ENCODE measurements at places on chromosomes 2 and 18.

- DNase-seq = no peak
Observed at GRCh38 chr2:170465241-170465640, 249.9 kb upstream of the SP5 start.

DNA sequence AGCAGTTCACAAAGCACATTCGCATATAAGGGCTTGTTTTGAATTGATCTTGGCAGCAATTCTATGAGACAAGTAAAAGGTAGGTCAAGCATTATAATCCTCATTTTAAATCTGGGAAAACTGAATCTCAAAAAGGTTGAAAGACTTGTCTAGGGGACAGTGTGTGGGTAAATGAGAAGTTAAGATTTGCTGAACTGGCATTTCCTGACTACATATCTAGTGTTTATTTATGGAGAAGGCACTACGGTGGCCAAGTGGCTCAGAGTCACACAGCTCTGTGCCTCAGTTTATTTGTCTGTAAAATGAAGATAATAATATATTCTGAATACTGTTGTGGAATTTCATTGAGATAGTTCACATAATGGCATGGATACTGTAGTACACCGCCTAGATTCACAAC lies 16.3 kb upstream of the IL1RN start:
- DNase-seq = no peak

DNA sequence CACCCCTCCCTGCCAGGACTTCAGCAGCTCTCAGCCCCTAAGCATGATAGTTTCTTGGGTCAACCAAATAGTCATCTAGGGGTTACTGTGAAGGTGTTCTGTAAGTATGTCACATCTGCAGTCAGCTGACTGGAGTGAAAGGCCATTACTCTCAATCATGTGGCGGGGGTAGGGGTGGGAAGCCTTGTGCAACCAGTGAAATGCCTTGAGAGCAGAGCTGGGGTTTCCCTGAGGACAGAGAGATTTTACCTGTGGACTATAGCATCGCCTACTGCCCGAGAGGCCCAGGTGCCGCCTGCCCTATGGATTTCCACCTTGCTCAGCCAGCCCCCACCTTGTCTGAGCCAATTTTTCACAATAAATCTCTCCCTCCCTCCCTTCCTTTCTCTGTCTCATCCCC lies 20.9 kb upstream of the KLF11 start:
- DNase-seq = no peak

- no peak for DNase-seq
Observed at GRCh38 chr2:185793532-185794345, 55.1 kb downstream of the FSIP2 start.

DNA sequence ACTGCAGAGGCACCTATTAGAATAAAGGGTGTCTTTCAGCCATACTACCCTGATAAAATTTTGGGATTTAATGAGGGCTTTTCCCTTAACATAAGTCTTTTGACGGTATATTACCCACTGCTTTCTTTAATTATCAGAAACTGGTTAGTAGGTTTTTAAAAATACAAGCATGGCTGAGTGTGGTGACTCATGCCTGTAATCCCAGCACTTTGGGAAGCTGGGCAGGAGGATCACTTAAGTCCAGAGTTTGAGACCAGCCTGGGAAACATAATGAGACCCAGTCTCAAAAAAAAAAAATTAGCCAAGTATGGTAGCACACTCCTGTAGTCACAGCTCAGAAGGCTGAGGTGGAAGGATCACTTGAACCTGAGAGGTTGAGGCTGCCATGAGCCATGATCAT lies 16.1 kb downstream of the CPSF3 start:
- DNase-seq = no peak

DNA sequence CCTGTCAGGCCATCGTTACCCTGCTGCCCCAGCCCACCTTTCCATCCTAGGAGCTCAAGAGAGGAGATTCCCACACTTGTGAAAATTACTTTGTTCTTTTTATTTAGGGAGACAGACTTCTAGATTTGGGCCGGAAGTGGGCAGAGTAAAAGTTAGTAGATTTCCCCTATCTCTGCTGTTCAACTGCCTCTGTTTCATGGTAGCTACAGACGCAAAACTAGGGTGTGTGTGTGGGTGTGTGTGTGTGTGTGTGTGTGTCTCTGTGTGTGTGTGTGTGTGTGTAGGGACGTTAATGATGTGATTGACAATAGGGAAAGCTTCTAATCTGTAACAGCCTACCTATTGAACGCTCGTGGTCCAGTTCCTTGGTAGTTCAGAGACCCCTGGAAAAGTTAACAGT lies 438 bp downstream of the PSMA8 start:
- DNase-seq = no peak

DNA sequence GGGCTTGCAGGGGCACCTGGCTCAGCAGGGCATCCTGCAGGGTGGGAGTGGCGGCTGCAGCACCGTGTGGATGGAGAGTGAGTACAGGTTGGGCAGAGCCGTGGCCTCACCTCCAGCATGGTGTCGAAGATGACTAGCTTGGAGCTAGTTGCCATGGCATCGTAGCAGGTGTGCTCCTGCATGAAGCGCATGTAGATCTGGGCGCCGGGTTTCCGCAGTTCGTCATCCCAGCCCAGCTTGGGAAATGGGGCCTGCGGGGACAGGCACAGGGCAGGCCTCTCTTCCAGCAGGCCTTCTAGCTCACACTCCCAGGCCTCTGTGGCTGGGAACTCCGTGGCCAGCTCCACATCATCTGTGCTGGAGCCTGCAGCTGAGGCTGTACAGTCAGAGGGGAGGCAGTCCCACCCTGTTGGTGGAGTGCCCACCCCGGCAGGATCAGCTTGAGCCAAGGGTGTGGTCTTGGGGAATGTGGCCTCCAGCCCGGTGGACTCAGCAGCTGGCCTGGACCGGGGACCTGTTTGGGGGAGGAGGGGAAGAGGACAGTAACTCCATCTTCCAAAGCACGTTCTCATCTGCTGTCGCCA lies 1.6 kb downstream of the PRKAG3 start:
- DNase-seq = no peak

DNA sequence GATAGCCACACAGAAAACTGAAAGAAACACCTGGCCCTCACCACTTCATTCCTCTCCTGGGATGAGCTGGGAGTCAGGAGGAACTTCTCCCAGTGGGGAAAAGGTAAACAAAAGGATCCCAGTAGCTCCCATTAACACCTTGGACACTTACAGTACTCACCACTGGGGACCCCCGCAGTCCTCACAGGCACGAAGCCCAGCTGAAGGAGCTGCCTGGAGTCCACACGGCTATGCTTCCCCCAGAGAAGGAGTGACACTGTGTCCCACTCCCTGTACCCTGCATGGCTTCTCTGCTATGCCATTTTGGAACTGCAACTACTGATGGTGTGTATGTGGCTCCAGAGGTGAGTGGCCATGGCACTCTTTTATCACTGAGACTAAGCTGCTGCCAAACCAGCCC lies 1565.1 kb downstream of the LRP1B start:
- no peak for DNase-seq

DNA sequence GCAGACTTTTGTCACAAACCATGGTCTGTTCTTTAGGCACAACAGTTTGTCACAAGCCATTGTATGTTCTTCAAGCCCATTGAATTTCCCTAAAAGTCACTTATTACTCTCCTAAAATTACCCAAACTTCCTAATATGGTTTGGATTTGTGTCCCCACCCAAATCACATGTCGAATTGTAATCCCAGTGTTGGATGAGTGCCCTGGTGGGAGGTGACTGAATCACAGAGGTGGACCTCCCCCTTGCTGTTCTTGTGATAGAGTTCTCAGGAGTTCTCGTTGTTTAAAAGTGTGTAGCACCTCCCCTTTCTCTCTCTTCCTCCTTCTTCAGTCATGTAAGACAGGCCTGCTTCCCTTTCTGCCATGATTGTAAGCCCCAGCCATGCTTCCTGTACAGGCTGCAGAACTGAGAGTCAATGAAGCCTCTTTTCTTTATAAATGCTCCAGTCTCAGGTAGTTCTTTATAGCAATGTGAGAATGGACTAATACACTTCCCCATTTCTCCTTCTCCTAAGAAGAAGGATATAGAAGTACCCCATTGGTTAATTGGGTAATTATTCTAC lies 11.2 kb upstream of the GYPC start:
- DNase-seq = no peak

- DNase-seq = no peak
Observed at GRCh38 chr18:8176109-8176508, 433.1 kb upstream of the RAB12 start.

DNA sequence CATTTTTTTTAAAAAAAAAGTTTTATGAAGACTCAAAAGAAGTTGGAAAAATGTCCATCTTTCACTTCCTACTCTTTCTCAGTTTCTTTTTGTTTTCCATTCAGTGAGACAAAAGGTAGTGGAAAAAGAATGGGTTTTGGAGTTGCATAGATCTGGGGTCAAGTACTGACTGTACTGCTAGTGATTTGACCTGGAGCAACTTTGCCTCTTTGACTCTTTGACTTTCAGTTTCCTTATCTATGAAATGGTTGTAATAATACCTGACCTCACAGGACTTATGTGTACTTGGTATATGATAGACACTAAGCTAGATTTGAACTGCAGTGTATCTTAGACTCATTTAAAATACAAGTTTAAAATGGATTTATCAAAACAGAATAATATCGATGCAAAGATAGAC lies 3.5 kb upstream of the KCNE4 start:
- DNase-seq = no peak

DNA sequence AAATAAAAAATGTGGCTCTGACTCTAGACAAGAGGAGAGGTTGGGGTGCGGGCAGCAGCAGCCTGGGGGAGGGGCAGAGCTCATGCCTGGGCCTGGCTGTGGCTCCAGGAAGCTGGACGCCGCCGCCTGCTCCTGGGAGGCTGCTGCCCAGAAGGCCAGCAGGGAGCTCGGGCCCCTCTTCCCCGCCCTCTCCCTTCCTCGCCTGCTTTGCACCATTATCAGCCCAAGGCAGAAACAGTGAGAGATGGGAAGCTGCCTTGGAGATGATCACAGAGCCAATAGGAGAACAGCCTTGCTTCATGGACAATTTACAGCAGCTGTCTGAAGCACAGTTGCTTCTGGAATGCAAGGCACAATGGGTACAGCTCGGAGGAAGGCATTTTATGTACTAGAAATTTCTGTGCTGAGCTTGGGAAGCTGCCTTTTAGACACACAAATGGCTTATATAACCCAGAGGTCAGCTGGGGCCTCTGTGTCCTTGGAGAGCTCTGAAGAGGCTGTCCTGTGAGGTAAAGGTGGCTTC lies 55.3 kb upstream of the AFF3 start:
- no peak for DNase-seq

DNA sequence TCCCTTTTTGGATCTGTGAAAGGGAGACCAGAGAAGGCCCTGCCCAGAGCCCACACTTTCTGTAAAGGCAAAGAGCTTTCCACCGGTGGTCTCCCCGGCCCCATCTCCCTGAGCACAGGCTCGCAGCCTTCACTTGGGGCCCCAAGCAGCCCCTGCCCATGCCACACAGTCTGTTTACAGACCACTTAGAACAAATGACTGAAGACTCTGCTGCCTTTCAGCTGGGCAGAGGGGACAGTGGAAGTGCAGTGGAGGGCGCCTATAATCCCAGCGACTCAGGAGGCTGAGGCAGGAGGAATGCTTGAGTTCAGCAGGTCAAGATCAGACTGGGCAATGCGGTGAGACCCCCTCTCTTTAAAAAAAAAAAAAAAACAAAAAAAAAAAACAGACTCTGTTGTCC lies 28.9 kb downstream of the SERTAD2 start:
- no peak for DNase-seq

GRCh38 chr2:207188626-207189419 lies 23.1 kb upstream of the KLF7 start:
- no peak for DNase-seq

GRCh38 chr2:83516503-83516902 lies 942.6 kb downstream of the SUCLG1 start:
- DNase-seq = no peak

- no peak for DNase-seq
Observed at GRCh38 chr18:53490019-53490418, 734.5 kb downstream of the MBD2 start.

- DNase-seq = no peak
Observed at GRCh38 chr18:63619661-63620060, 24.4 kb downstream of the SERPINB4 start.

DNA sequence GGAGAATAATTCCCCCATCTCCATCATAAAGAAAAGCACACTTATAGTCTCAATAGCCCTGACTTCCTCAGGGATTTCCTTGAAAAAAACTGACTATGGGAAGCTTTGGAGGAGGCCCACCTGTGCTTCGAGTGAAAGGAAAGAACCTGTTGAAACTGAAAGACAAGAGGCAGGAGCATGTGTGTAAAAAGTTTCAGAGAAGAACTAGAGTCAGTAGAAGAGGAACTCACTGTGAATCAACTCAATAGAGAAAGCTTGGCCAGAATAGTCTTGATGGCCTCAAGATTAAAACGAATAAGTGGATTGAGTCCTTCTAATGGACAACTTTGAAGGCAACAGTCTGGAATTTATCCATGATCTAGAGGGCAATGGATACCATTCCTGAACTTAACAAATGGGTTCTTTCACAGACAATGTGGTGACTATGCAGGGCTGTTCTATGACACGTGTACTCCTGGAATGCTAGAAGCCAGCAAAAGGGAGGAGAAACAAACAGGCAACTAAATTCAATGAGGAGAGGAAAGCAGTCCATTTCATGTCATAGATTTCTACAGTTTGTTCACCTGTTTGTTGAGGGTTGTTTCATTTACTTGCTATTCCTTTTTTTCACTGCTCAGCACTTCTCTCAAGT lies 442.3 kb downstream of the GRB14 start:
- no peak for DNase-seq

DNA sequence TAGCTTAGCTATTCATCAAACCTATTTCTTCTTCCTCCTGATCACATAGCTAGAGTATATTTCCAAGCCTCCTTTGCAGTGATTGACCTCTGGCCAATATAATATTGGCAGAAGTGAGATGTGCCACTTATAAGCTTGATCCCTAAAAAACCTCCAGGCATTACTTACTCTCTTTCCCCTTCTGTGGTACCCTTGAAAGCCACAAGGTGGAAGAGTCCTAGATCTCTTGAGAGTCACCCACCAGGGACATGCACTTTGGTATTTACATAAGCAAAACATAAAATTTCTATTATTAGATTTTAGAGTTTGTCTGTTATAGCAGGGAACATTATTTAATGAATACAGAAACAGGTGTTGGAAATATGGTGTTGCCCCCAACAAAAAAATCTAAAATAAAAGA lies 112.0 kb downstream of the EXOC6B start:
- DNase-seq = no peak

GRCh38 chr2:230162981-230163380 lies 56.8 kb downstream of the SP110 start:
- no peak for DNase-seq

GRCh38 chr18:36499938-36500337 lies 202.4 kb downstream of the FHOD3 start:
- no peak for DNase-seq

GRCh38 chr18:58255701-58256311 lies 211.8 kb downstream of the NEDD4L start:
- no peak for DNase-seq

GRCh38 chr2:8752385-8752784 lies 70.5 kb downstream of the ID2 start:
- DNase-seq = no peak

- no peak for DNase-seq
Observed at GRCh38 chr2:112024231-112024630, 30.8 kb upstream of the TMEM87B start.
